ENCODE measurements at places on chromosomes 13 and 19. TPM values are rescaled to one million over a fixed set of nuclear protein-coding genes. Genes with fewer than 3 reads are reported as not detected.

MUC16 gene
- not detected for polyA plus RNA-seq

AKAP8 gene
- 11.4 TPM for polyA plus RNA-seq

SULT2B1 gene
- 2.4 TPM for polyA plus RNA-seq

SUPT20H gene
- polyA plus RNA-seq, result 15.6 TPM

FBXO17 gene
- 4.8 TPM for polyA plus RNA-seq

Data from sigmoid colon (tissue), 7 donors.